Astrocyte of the spinal cord (primary cell): ENCODE measurements at places on chromosomes 6 and 20.
A peak's percentile ranks its signal among the peaks of the same experiment; 100 is the strongest.

GRCh38 chr6:84504025-84504424 lies 260.4 kb downstream of the TBX18 start:
- DNase-seq = no peak

GRCh38 chr6:26197933-26198721 lies 110.9 kb downstream of the HFE start:
- peak; percentile 49 for DNase-seq

DNA sequence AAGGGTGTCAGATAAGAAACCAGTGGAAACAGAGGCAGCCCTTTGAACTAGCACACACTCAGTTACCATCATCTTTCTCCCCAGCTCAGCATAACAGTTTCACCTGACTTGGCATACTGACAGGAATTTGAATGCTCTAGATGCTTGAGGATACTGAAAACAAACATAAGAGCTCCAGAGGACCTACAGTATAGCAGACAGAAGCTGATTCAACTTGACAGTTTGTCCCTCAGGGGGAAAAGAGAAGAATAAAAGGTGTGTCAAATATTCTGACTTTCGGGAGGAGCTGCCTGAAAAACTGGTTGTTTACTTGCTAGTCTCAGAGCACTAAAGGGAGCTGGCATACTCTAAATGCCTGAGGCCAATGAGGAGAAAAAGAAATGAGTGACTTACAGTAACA lies 35.1 kb downstream of the EYS start:
- DNase-seq = no peak

DNA sequence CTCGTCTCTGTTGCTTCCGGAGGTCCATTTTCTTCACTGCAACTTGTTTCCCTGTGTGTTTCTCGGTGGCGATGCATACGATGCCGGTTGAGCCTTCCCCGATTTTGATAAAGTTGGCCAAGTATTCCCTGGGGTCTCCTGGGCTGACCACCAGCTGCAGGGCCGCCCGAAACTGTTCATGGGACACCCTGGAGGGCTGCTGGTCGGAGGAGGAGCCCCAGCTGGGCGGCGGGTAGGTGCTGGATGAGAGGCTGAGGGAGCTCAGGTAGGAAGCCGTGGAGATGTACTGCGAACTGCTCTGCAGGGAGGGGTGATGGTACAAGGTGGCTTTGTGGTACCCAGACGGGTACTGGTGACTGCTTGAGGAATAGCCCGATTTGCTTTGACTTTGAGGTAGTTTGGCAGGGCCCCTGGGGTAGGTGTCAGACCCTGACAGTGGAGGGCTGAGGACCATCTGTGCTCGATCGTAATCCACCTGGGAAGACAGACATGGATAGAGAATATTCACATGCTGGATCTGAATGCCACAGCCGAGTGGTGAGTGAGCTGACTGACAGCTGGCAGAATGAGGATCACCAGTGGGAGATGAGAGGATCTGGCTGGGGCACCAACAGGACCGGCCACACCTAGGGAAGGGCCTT lies 51.6 kb downstream of the LAMP5 start:
- no peak for DNase-seq

GRCh38 chr6:30828027-30828962 lies 56.0 kb upstream of the DDR1 start:
- DNase-seq = peak; percentile 92

DNA sequence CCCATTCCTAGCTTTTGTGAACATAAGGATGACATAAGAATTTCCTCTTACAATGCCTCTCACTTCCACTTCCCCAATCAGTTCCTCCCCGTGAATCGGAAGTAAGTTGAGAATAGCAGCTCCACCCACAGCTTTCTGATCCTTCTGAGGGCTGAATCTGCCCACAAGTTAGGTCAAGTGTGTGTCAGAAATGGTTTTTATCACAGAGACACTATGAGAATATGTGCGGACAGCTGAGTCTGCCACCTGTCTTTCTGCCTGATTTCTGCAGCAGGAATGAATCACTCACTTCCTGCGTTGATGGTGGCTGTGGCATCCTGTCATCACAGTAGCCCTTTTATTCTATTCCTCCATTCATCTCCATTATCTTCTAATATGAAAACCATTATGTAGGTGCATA lies 70.2 kb downstream of the RIN2 start:
- peak; percentile 59 for DNase-seq

DNA sequence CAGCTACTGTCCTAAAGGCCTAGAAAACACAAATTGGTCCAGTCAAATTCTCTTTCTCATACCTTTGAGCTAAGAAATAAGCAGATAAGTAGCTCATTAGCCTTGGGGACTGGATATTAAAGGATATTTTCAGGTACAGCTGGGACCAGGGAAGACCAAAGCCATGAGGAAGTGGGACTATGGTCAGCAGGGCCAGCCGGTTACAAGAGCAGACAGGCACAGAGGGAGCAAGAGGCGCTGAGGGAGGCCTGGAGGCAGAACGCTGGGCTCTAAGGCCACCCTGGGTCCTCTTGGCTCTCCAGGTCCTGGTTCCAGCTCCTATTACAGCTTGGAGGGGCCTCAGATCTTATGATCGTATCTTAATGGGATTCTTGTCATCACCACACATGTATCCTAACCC lies 88.5 kb upstream of the KCNK16 start:
- no peak for DNase-seq

DNA sequence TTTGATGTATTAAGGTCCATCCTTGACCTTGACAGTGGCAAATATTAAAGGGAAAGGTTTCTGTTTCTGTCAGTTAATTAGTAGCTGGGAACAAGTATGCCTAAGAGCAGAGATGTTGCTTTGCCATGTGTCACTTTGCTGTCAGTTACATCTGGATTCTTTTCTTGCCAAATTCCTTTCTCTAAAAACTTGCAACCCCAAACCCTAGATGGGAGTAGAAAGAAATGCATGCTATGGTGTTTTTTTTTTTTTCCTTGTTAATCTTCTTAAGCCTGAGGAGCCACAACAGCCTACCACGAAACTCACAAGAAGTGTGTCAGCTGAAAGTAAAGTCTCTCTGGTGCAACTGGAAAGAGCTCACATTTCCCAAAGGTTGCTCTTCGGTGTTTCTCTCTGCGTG lies 18.0 kb upstream of the CLDN20 start:
- no peak for DNase-seq

DNA sequence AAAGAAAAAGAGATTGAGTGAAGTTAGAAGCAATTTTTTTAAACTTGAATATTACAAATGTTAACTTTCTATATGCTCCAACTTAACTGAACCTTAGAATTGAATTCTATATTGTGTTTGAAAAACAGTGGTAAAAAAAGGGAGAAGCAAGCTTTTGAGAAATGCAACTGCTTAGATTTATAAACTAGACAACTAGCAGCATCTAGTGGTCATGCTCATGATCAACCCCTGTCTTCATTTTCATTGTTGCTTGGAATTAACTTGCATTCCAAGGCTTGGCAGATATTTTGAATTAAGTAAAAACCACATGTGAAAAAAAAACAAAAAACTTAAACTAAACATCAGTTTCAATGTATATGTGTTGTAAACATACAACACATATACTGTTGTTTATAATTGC lies 113.1 kb downstream of the C6orf58 start:
- peak; percentile 47 for DNase-seq

DNA sequence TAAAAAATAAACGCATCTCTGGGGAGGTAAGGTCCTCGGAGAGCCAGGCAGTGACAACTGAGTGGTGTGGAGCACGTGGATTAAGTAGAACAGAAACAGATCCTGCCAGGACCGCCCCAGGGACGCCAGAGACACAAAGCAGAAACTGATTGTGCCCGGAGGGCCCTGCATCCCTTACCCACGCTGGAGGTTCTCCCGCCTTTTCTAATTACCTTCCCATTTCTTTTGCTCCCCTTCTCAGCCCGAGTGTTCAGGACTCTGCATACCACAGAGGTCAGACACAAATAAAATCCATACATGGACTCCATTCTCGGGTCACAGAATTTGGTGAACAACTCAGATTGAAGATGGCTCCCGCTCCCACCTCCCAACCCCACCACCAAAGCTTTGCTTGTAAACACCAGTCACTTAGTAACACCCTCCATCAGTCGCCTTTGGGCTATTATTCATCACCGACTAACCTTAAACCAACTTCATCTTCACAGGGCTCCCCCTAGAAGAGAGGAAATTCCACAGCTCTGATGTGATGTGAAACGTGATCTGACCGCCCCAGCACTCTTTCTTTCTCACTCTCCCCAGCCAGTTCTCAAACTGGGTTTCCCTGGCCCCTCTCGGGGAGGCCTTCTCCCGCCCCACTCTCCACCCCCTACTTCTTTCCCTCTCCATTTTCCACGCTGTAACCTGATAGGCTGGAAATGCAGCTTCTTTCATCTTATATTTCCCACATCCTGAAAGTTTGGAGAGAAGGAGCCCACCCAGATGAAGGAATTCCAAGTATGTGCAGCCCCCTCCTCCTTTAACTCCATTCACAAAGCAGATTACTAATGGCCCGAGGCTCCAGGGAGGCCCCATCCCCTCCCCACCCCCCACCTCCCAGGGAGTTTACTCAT lies 32.5 kb upstream of the PIM1 start:
- peak; percentile 99 for DNase-seq

GRCh38 chr6:10266061-10266460 lies 148.8 kb downstream of the TFAP2A start:
- DNase-seq = no peak

GRCh38 chr20:58864346-58864745 lies 11.8 kb downstream of the GNAS start:
- DNase-seq = no peak

DNA sequence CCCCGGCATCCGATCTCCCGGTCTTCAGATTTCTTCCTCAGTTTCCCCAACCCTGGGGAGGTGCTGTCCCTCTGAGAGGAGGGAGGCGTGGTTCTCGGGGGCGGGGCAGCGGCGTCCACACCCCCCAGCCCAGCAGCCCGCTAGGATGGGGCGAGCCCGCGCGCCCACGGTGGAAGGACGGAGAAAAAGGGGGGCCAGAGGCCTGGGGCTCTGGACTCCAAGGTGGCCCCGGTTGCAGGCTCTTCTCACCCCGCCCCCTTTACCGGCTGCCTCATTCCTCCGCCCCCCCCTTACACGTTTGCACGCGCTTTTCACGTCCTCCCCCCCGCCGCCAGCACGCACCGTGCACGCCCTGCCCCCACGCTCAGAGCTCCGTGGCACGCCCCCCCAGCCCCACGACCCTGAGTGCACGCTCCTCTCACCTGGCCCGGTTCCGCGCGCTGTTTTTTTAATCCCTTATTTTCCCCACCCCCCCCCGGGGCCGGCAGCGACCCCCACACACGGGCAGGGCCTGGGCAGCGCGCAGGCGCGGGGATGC lies 402 bp downstream of the ZBTB12 start:
- peak; percentile 37 for DNase-seq

DNA sequence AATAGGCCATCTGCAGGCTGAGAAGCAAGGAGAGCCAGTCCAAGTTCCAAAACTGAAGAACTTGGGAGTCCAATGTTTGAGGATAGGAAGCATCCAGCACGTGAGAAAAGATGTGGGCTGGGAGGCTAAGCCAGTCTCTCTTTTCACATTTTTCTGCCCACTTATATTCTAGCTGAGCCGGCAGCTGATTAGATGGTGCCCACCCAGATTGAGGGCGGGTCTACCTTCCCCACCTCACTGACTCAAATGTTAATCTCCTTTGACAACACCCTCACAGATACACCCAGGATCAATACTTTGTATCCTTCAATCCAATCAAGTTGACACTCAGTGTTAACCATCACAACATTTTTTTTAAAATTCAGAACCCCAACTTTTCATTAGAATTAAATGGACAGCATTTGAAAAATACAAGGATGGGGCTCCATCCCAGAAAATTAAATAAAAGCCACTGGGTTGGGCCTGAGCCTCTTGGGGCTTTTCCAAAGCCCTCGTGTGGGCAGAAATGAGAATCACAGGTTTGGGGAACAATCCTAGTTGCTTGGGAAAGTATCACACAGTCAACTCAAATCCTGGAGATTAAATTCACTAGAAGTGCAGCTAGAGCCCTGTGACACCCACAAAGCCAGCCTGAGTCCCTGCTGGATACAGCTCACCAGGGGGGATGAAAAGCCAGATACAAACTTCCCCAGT lies 2.2 kb downstream of the CLDN20 start:
- DNase-seq = no peak
